ENCODE measurements at places on chromosomes 6 and 20.

- DNase-seq: no peak
These were observed 129.8 kb downstream of the VEGFA start for GRCh38 chr6:43899830-43900229.

DNA sequence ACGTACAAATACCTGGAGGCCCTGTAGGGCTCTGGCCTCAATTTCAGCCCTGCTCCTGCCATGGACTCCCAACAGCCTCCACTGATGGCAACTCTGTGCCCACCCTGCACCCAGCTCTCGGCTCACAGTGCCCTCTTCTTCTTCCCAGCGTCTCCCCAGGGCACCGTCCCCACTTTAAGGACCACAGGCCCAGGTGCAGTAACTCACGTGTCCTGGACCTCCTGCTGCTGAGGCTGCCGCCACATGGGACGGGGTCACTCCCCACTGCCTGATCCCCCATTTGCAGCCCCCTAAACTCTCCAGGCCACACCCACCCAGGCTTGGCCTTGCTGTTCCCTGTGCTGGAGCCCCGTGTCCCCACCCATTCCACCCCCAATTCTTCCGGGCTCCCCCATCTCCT, 223.4 kb downstream of the PREX1 start:
- DNase-seq: no peak

DNA sequence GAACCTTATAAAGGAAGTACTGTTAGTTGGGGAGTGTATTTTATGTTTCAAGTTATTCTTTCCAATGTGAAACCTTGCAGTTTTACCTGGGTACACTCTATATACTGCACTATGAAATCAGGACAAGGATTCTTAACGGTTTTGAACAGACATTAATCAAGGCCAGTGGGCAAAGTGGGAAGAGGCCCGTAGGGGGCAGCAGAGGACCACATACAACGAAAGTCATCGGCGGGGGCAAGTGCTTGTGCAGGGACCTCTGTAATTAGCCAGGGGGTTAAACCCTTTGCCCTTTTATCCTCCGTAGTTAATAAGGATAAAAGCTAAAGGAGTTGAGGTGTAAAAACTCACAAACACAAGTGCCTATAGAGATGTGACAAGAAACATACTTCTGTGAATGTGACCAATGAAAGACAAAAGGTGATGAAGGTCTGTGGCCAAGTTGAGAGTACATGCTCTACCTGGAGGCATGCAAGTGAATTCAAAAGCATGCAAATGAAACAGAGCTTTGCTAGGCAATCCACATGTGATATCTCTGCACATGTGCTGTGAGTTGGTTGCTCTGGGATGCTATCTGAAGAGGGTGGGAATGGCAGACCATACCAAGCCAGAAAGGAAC, 392.7 kb upstream of the MAN1A1 start:
- peak; percentile 47 for DNase-seq

DNA sequence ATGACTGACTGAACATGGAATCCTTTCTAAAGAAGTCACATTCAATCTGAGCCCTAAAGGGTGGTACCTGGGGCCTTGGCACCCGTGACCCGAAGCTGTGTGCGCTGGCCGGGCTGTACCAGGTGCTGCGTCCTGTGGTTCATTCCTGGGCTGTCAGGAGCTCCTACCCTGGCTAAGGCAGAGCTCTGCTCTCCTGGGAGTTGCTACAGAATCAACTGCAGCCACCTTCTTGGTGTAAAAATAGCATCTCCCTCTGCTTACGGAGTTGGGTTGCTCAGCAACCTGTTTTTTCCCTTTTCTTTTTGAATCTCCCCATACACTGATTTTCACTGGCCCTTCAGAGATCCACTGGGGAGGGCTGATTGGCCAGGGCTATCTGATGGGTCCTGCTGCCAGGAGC, 236.6 kb upstream of the PDE10A start:
- no peak for DNase-seq

DNA sequence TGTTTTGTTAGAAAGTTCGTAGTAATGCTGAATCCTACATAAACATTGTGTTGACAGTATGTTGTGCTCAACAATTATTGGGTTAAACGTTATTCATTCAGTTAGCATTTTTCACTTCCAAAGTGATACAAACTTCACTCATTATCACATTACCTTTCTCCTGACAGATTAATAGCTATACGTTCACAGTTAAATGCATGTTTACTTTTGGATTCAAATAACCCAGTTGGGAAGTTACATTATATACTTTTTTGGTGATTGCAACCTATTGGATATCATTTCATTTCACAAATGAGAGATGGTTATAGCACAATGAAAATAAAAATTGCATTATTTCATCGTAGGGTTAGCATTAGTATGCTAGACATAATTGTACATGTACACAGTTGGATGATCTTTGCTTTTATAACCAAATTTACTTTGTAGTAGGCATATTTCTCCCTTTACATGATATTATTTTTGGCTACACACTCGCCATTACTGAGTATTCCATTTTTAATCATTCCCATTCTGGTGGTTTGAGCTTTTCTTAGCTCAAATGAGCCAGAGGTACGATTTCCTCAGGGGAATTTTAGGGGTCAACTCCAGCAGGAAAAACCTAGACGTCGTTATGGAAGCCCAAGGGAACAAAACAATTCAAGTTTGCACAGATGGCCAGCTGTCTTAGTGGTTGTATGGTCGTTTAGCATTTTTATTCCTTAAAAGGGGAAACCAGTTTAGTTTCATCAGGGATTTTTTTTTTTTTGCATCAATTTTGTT, 2.1 kb upstream of the HIVEP1 start:
- no peak for DNase-seq

DNA sequence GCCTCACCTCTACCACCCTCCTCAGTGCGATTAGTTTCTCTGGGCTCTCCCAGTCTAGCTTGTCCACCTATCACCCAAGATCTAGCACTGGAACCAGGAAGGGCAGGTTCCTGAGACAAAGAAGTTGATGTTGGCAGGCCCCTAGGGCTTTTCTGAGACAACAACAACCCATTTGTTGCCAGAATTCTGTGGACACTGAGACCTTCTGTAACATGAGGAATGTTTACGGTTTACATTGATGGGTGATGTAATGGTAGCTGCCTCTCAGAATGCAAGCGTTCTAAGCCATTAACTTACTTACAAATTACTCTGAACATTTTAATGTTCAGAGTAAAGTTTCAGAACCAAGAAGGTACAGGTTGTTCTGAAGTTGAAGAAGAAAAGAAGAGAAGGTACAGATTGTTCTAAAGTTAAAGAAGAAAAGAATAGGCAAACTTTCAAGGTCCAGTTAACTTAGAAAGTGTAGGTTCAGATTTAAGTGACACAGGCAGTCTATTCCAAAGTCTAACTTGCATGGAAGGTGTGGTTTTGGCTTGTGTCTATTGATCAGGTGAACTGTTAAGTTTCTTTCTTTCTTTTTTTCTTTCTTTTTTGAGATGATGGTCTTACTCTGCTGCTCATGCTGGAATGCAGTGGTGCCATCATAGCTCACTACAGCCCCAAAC, 3.7 kb upstream of the MED23 start:
- no peak for DNase-seq

GRCh38 chr6:33243476-33243875, 28.2 kb downstream of the VPS52 start:
- DNase-seq: no peak

GRCh38 chr6:150773969-150774368, 91.5 kb upstream of the MTHFD1L start:
- no peak for DNase-seq
